ENCODE measurements at places on chromosomes 3 and 15.
A peak's percentile ranks its signal among the peaks of the same experiment; 100 is the strongest.

GRCh38 chr3:52434491-52435115 lies 10.3 kb downstream of the SEMA3G start:
- DNase-seq = no peak

DNA sequence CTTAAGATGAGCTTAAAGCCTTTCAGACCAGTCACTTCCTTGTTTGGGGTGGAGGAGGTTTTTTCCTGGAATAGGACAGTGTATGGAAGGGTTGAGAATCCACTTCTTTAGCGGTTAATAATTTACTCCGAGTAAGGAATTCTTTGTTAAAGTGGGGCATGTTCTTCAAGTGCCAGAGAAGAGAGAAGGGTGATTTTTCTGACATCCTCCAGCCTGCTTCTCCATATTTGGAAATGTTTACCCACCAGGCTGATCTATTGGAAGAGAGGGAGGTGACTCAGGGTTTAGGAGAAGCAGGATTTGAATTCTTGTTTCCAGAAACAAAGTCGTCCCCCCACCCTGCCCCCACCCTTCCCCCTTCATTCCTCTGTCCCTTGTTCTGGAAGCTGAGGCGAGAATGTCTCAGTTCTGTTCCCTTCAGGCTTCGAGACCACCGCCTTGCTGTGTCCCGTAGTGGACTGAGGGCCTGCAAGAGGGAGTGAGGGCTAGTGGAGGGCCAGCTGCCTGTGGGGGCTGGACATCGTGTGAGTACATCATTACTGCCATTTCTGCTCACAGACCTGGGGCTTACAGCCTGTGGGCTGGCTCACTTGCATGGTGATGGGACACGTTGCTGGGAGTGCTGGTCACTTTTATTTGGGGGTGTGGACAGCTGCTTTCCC lies 58.5 kb downstream of the LPP start:
- peak; percentile 80 for DNase-seq

DNA sequence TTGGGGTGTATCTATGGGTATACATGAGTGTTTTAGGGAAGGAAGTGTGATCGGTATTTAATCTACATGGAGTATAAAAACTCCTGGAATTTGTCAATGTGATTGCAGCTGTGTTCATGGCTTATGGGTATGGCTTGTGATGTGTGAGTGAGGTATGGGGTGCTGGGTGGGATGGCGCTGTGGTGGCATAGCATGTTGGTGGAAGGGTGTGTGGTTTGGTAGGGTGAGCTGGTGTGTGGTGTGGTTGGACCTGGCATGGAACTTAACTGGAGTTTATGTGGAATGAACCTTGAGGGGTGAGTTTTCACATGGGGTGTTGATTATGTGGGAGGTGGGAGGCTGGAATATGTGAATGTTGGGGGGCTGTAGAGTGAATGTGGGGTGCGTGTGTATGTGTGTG lies 492 bp upstream of the MOBP start:
- DNase-seq = no peak

- no peak for DNase-seq
Measured at GRCh38 chr3:82229397-82229796, 468.0 kb upstream of the GBE1 start.

DNA sequence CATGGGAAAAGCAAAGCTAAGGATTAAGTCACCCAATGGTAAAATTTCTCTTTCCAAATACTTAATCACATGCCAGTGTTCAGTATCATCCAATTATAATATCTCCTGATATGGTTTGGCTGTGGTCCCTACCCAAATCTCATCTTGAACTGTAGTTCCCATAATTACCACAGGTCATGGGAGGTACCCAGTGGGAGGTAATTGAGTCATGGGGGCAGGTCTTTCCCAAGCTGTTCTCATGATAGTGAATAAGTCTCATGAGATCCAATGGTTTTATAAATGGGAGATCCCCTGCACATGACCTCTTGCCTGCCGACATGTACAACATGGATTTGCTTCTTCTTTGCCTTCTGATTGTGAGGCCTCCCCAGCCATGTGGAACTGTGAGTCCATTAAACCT lies 26.1 kb upstream of the NMB start:
- DNase-seq = no peak

GRCh38 chr15:39593656-39594445 lies 13.0 kb downstream of the THBS1 start:
- no peak for DNase-seq

- DNase-seq = no peak
Measured at GRCh38 chr3:38455639-38456430, 2.1 kb downstream of the ACVR2B start.

GRCh38 chr3:141764045-141764444 lies 837 bp downstream of the GRK7 start:
- no peak for DNase-seq

- DNase-seq = no peak
Measured at GRCh38 chr15:66251065-66251789, 2.3 kb downstream of the MEGF11 start.

- DNase-seq = no peak
Measured at GRCh38 chr3:62686503-62687294, 188.5 kb downstream of the CADPS start.

Data from HepG2 (cell line).